ENCODE measurements at places on chromosomes 5 and 9.
A peak's percentile ranks its signal among the peaks of the same experiment; 100 is the strongest.

- no peak for DNase-seq
Observed at GRCh38 chr9:86178503-86178902, 79.1 kb upstream of the GOLM1 start.

DNA sequence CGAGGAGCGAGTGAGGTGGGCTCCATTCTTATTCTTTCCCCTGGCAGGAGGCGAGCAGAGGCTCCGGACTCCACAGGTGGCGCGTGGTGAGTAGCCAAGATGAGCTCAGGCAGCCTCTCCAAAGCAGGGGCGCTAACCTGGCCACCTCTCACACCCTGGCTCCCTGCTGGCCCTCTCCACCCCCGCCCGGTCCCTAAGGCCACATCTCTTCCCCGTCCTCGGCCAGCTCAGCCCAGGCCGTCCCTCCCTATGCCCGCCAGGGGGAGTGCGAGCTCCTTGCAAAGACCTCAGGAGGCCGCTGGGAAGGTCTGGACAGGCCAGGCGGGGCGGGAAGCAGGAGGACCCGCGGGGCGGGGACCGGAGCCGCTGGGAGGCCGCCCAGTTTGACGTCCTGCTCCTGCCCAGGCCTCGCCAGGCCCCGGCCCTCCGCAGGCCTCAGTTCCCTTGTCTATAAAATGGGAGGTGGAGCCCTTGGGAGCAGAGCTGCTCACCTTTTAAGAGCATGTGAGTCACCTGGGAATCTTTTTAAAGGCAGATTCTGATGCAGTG, 46.3 kb upstream of the GGTA1 start:
- DNase-seq: peak; percentile 96

DNA sequence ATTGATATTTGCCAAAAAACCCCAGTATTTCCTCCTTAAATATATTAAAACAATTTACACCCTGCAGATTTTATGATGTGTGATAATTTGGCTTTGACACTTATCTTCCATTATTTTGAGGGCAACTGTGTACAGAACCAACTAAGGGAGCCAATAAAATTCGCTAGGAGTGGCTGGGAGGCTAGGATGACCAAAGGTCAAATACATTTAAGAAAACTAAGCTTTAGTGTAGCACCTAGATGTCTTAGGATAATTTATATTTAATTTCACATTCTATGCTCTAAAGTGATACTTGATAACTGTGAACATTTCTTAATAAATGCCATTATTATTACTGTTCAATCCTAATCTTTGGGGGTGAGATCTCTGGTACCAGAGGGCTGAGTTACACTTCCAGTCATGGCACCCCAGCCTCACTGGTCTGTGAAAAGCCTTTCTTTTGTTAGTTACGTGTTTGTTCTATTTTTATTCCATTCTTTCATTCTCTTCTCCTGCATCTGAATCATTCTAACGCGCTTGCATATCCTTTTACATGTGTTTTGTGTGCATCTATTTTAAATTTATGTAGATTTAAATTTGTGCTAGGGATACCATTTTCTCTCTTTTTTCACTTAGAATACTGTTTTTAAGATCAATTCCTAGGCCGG, 19.1 kb downstream of the MSANTD3 start:
- DNase-seq: no peak

GRCh38 chr5:142132916-142133315, 24.3 kb downstream of the NDFIP1 start:
- DNase-seq: no peak

- DNase-seq: no peak
Observed at GRCh38 chr9:31320494-31320893, 1063.9 kb upstream of the ACO1 start.

DNA sequence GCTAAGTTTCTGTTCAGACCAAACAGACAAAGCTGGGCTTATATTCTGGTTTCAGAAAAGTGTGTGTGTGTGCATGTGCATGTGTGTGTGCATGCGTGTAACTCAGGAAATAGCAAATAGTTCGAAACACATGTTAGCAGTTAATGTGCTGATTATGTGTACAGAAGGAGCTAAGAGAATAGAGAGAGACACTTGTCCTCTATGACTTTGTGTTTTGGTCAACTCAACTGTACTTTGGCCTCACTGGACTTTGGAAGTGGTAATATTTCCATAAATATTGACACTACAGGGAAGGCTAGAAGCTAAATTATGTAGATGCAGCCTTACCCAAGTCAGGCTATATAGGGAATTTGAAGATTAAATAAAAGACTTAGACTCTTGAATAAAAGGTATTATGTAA, 155.5 kb downstream of the RAB3C start:
- DNase-seq: no peak

DNA sequence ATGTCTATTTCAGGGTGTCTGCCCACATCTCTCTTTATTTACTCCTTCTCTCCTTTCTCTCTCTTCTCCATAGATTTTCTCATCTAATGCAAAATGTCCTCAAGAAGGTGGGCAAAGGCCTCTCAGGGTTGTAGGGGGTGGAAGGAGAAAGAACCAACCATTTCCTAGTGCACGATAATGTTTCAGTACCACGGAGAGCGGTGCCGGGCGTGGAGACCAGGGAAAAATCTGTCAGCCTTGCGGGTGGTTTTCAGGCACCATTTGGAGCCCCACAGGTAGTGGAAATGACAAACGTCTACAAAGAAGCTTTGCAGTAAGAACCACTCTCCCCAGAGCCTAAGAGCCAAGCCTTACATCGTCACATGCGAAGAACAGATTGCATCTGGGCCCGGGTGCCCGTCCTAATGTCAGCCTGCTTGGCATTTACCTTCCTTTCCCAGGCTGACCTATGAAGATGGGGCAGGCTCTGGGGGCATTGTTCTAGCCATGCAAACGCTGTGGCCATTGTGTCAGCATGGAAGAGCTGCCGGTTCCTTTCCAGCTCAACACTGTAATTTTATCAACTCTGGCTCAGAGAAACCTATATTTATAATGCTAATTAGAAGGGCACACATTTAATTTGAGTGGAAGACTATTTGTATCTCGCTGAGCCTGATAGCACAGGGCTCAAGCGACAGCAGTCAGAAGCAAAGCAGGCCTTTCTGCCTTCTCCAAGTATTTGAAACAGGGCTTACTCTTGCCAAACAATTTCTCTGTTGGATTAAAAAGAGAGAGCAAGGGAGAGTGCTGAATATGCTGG, 430.1 kb upstream of the WWC1 start:
- DNase-seq: peak; percentile 44

DNA sequence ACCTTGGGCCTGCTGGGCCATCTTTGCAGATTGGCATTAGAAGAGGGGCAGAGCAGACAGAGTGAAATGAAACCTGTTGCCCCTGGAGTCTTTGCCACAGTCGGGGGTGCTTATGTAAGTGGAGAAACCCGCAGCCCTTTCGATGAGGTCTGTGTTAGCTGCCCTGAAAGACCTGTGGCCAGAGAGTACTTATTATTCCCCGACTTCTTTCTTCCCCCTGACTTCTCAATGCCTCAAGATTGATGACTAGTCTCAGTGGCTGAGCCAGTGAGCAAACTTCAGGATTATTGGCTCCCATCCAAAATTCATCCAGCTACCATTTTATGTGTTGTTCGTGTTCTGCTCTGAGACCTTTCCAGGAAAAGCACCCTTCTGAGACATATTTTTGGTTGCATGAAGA, 7.6 kb downstream of the NTRK2 start:
- DNase-seq: no peak

DNA sequence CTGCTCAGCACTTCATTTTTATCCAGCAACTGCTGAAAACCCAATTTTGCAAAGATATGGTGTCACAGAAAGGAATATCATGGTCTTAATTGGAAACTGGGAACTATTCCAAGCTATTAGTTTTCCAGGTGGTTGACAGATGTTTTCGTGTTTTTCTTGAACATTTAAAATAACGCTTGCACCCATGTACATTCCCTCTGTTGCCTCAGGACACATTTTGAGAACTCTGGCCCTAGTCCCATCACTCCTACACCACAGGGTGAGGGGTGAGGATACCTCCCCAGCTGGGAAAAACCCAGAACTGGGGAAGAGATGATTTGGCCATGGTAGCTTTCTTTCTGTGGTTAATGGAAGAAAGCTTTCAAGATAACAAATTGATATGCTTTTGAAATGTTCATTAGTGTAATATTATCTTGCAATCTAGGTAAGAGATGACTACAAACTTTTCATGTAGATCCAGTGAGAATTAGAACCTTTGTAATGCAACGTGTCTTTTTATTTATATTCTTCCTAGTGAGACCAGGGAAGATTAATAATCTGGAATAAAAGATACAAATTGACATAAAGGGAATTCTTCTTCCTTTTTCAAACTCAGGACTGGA, 627.0 kb downstream of the RAB3C start:
- DNase-seq: no peak

GRCh38 chr5:32195265-32195664, 21.1 kb upstream of the GOLPH3 start:
- no peak for DNase-seq

GRCh38 chr9:2469681-2470221, 151.8 kb upstream of the VLDLR start:
- DNase-seq: peak; percentile 12

- DNase-seq: no peak
Observed at GRCh38 chr9:22159586-22159985, 150.5 kb upstream of the CDKN2B start.

GRCh38 chr5:137262818-137263217, 236.3 kb downstream of the SPOCK1 start:
- no peak for DNase-seq

Measured in fibroblast of skin of back (primary cell).